ENCODE measurements at places on chromosomes 12 and 14. TPM values are rescaled to one million over a fixed set of nuclear protein-coding genes. Genes with fewer than 3 reads are reported as not detected.

GRCh38 chr12:69921831-69922230 lies 96.8 kb downstream of the MYRFL start:
- no peaks in the 10 kb centered on the region for H3K27me3 ChIP-seq
- H3K4me3 ChIP-seq = no peak overlapping the region
- no peaks in the 10 kb centered on the region for H3K36me3 ChIP-seq
- H3K27ac ChIP-seq = no peak overlapping the region

IFNG-AS1 gene
- total RNA-seq = not detected

PIWIL1 gene
- total RNA-seq = not detected

DNA sequence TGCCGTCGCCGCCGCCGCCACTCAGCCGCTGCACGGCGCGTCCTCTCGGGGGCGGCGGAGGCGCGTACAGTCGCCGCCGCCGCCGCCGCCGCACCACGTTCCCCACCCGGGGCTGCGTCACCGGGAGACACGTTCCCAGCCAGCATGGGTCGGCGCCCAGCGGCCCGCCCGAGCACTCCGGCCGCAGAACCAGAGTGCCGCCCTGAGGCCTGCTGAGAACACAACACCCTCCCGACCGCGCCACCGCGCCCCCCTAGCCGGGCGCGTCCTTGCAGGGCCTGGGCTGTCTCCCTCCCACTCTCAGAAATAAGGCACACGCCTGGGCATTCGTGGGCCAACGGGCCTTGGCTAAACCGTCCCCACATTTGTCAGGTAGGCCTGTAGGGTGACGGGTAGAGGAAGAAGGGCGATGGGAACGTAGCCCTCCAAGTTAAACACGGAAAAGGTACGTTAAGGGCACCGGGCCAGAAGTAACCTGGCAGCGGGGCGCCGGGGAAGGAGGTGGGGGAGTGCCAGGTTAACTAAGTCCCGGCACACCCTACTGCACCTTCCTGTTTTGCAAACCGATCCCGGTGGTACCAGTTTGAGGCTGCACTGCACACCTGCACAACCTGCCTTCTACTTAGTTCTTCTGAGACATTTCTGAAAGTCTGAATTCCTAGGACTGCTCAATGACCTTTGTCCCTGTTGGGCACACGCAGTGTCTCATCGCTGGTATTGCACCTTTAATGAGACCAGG lies at the start of gene MAP4K5:
TSS of gene MAP4K5 (minus strand) at position 68 of the 739 bp plus-strand sequence. CDS start 520 bp downstream, outside the sequence.
- H3K4me1 ChIP-seq = no peaks in the 10 kb centered on the region
- H3K4me3 ChIP-seq = peak within 1 kb of the TSS; percentile 95
- H3K36me3 ChIP-seq = no peaks in the 10 kb centered on the region
- DNase-seq = peak; percentile 92
- H3K27ac ChIP-seq = peak within 1 kb of the TSS; percentile 99
- H3K27me3 ChIP-seq = no peaks in the 10 kb centered on the region

DNA sequence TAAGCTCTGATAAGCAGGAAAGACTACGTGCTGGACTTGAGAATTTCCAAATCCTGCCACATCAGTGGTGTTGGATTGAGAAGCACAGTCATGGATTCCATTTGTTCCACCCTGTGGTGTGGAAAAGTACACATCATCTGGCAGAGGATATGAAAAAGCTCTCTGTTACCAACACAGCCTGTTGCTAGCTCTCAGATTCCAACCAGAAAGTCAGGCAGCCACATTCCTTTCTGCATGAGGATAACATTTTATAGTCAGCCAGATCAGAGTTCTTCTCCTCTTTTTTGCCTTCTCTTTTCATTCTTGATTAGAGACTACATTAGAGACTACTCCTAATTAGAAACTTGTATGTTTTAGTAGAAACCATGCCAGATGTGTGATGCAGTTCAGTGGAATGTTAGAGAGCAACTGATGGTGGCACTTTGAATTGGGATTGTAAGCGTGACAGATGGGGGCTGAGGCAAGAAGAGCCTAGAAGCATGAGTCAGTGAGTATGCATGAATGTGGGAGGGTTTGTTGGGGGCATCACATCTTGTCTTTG lies 61.2 kb upstream of the STXBP6 start:
- no peaks in the 10 kb centered on the region for H3K27me3 ChIP-seq
- no peak overlapping the region for H3K4me3 ChIP-seq
- no peak for DNase-seq
- no peak overlapping the region for H3K27ac ChIP-seq

- no peaks in the 10 kb centered on the region for H3K4me1 ChIP-seq
- DNase-seq = no peak
- H3K36me3 ChIP-seq = no peaks in the 10 kb centered on the region
- H3K4me3 ChIP-seq = no peak overlapping the region
- H3K27me3 ChIP-seq = no peaks in the 10 kb centered on the region
These were observed 9.0 kb upstream of the YLPM1 start for GRCh38 chr14:74754157-74754556.

MYF6 gene
- total RNA-seq = not detected

PLEKHG7 gene
- 0.32 TPM for total RNA-seq

BTG1 gene
- total RNA-seq = 87.1 TPM

VAMP1 gene
- 4.1 TPM for total RNA-seq

DNA sequence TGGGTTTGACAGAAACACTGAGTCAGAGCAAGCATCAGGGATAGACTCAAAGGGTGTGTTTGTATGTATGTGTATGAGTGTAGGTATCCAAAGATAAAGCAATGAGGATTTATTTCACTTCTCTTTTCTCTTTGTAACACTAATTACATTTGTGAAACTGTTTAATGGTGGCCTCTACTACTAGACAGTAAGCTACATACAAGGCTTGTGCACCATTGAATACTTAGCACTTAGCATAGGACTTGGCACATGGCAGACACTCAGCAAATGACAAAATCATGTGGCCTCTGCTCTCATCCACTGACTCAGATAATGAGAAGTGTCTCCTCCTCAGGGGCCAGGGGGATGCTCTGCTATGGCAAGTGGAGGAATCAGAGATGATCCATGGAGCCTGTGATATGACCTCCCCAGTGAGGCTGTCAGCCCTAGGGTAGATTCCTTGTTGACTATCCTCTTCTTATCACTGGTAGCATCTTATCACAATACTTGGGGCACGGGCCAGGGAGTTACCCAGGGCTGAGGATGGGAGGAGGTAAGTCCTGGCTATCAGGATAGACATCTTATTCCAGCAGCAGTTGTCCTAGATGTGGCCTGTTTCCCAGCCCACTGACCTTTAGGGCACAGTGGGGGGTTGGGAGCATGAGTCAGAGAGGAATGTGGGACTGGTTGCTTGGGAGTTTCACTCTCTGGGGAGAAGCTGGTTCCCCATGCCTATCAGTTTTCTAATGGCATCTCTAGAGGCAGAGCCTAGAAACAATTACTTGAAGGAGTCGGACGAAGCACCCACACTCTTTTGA lies 71.2 kb upstream of the HOXC13 start:
- H3K36me3 ChIP-seq = no peaks in the 10 kb centered on the region
- no peaks in the 10 kb centered on the region for H3K4me1 ChIP-seq
- no peak overlapping the region for H3K27ac ChIP-seq
- H3K4me3 ChIP-seq = no peak overlapping the region

DNA sequence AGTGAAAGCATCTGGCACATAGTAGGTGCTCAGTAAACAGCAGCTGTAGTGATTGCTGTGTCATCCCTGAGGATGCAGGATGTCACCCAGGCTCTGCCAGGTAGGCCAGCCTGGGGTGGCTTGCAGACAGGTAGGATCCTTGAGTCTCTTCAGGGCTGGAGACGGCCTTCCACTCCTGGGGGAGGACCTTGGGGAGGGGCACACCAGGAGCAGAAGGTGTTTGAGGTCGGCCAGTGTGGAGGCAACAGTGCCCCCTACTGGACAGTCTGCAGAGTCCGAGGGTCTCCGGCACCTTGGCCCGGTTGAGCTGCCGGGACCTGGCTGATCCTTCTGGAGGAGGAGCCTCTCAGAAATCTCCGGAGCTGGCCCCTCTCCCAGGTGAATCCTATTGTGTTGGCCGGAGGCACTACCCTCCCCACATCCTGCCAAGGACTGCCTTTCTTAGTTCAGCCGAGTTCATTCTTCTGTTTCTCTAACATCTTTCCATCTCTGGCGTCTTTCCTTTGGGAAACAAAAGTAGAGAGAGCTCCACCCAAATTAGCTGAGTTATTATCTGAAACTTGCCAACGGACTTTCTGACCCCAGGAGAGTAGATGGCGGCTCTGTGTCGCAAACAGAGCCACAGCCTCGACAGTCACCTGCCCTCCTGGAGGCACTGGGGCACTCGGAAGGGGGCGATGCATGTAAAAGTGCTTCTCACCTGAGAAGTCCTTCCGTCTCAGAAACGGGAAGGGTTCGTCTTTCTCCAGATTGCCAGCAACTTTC lies 41.8 kb upstream of the CLMN start:
- no peaks in the 10 kb centered on the region for H3K27me3 ChIP-seq
- H3K27ac ChIP-seq = no peak overlapping the region
- H3K4me3 ChIP-seq = no peak overlapping the region
- no peaks in the 10 kb centered on the region for H3K4me1 ChIP-seq
- no peaks in the 10 kb centered on the region for H3K36me3 ChIP-seq
- peak; percentile 72 for DNase-seq

DNA sequence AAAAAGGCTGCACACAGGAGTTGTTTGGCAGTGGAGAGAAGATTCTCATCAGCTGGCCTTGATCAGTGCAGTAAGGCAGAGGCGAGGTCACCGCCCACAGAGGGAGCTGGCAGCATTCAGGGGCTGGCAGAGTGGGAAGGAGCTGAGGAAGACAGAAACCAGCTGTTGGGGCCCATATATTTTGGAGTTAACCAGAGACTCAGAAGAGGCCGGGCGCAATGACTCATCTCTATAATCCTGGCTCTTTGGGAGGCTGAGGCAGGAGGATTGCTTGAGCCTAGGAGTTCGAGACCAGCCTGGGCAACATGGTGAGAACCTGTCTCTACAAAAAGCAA lies 17.7 kb downstream of the SMCO2 start:
- DNase-seq = peak; percentile 47
- H3K36me3 ChIP-seq = no peaks in the 10 kb centered on the region
- no peak overlapping the region for H3K27ac ChIP-seq

DNA sequence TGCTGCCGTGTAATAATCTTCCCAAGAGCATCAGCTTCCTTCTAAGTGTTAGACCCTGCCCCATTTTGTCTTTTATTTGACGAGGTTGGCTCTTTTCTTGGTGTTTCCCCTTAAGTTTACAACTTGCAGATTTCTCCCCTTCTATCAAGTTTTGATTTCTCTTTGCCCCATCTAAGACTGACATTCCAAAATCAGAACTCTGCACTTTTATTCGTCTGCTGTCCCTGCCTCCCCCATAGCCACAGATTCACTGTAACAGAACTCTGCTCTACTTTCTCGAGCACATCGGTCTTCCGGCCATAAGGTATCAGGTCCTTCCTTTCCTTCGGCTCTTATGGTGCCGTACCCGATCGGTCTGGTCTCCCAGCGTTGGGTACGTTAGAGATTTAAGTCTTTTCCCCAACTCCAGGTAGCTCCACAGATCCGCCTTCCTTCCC lies 563 bp downstream of the DCP1B start:
- H3K36me3 ChIP-seq = no peaks in the 10 kb centered on the region
- peak overlapping the region; percentile 91 for H3K27ac ChIP-seq
- H3K27me3 ChIP-seq = no peaks in the 10 kb centered on the region
- H3K4me1 ChIP-seq = peaks cover 9% of the 10 kb centered on the region
- DNase-seq = no peak

- H3K27me3 ChIP-seq = no peaks in the 10 kb centered on the region
- no peak overlapping the region for H3K4me3 ChIP-seq
- peak; percentile 82 for DNase-seq
- no peaks in the 10 kb centered on the region for H3K36me3 ChIP-seq
These were observed 77.1 kb upstream of the DICER1 start for GRCh38 chr14:95234426-95234825.

RDH12 gene
- total RNA-seq = not detected

- H3K27me3 ChIP-seq = no peaks in the 10 kb centered on the region
- no peaks in the 10 kb centered on the region for H3K4me1 ChIP-seq
- no peak overlapping the region for H3K4me3 ChIP-seq
- DNase-seq = no peak
- H3K36me3 ChIP-seq = no peaks in the 10 kb centered on the region
These were observed 624.1 kb upstream of the FOXG1 start for GRCh38 chr14:28142400-28143015.

OR11H12 gene
- total RNA-seq = not detected

IL26 gene
- total RNA-seq = not detected

DNA sequence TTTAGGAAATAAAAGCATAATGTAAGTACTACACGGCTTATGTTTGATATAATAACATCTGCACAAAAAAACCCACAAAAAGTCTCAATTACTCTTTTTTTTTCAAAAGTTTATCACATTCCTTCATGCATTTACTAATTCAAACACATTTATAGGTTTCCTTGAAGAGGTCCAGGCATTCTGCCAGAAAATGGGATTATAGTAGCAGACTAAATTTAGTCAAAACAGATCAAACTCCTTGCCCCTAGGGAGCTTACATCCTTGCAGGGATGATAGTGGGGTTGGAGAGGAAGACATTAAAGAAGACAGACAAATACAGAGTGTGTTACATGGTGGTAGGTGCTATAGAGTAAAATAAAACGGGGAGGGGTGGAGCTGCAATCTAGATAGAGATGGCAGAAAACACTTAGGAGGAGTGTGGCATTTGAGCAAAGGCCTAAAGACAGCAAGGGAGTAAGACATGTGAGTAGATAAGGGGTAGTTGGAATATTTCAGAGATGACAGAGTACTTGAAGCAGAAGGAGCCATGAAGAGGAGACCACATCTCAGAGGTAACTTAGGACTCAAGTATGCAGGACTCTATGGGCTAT lies 266.9 kb downstream of the PPFIA2 start:
- H3K4me3 ChIP-seq = no peak overlapping the region
- no peak overlapping the region for H3K27ac ChIP-seq
- DNase-seq = no peak
- H3K27me3 ChIP-seq = no peaks in the 10 kb centered on the region
- no peaks in the 10 kb centered on the region for H3K4me1 ChIP-seq

GRCh38 chr12:129279771-129280170 lies 426.5 kb downstream of the GLT1D1 start:
- no peak for DNase-seq
- no peaks in the 10 kb centered on the region for H3K36me3 ChIP-seq
- H3K27me3 ChIP-seq = no peaks in the 10 kb centered on the region
- no peak overlapping the region for H3K27ac ChIP-seq
- H3K4me1 ChIP-seq = no peaks in the 10 kb centered on the region

DNA sequence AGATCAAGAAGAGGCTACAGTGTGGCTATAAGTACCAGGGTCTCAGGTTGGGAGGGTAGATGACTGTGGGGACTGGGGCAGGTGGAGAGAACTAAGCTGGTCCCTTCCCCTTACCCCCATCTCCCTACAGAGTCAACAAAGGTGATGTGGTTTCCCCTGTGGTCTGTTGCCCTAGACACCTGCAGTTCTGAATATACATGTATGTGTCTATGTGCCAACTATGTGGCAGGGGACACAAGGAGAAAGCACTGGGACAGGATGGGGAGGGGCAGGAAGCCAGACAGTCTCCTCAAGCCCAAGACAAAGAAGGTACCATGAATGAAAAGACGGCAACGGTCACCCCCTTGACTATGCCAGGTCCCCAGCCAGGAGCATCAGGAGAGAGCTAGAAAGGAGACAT lies 4.5 kb upstream of the HDAC7 start:
- peaks cover 4% of the 10 kb centered on the region for H3K4me1 ChIP-seq
- no peaks in the 10 kb centered on the region for H3K36me3 ChIP-seq
- H3K4me3 ChIP-seq = no peak overlapping the region
- H3K27me3 ChIP-seq = no peaks in the 10 kb centered on the region
- no peak overlapping the region for H3K27ac ChIP-seq
